GM19239 (cell line): ENCODE measurements at places on chromosomes 6 and 20.
A peak's percentile ranks its signal among the peaks of the same experiment; 100 is the strongest.

DNA sequence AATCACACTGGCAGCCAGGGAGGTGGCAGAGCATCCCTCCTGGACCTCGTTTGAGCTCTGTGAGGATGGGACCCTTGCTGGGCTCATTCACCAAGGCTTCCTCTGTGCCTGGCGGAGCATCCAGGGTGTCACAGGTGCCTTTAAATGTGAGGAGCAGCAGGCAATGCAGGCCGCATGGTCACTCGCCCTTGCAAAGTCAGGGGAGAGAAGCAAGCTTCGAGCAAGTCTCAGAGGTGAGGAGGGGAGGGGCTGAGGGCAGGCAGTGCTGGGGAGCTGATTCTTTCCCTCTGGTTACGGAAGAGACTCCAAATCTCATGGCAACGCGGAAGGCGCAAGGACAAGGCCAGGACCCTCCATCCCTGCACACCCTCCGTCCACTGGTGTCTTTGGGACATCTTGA, 182.7 kb upstream of the PMEPA1 start:
- DNase-seq = no peak

DNA sequence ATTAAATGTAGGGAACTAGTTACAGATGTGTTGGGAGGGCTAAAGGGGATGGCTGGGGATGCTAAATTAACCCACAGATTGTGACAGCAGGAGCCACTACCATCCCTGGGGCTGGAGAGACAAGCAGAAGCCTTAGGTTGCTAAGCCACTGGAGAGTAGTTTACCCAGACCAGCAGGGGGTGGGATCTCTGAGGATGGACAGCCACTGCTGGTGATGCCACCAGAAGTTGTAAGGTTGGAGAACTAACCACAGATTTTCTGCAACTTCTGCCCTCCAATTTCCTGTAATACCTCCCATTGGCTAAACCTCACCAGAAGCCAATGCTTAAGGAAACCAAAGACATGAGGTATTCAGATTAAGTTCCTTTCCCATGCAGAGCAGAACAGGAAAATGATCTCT, 139.6 kb upstream of the NOX3 start:
- no peak for DNase-seq

GRCh38 chr6:135993361-135993760, 141.9 kb downstream of the PDE7B start:
- no peak for DNase-seq

- DNase-seq = no peak
These were observed 9.4 kb upstream of the CDH22 start for GRCh38 chr20:46317685-46318177.

GRCh38 chr6:13763740-13764381, 50.5 kb downstream of the MCUR1 start:
- peak; percentile 54 for DNase-seq

GRCh38 chr6:112480553-112480952, 133.4 kb downstream of the RFPL4B start:
- no peak for DNase-seq
